ENCODE measurements at places on chromosomes 5 and 9.

GRCh38 chr9:75092766-75093165, 4.5 kb downstream of the OSTF1 start:
- DNase-seq, result no peak

GRCh38 chr9:77939149-77939668, 92.4 kb downstream of the GNAQ start:
- DNase-seq, result no peak

GRCh38 chr5:127810707-127811490, 107.7 kb downstream of the CCDC192 start:
- DNase-seq, result no peak

GRCh38 chr5:167574464-167574863, 717.0 kb upstream of the WWC1 start:
- DNase-seq, result no peak

- DNase-seq, result no peak
These were observed 47.2 kb downstream of the CMYA5 start for GRCh38 chr5:79736528-79737514.

GRCh38 chr9:72477930-72478518, 43.4 kb upstream of the TMC1 start:
- DNase-seq, result no peak

DNA sequence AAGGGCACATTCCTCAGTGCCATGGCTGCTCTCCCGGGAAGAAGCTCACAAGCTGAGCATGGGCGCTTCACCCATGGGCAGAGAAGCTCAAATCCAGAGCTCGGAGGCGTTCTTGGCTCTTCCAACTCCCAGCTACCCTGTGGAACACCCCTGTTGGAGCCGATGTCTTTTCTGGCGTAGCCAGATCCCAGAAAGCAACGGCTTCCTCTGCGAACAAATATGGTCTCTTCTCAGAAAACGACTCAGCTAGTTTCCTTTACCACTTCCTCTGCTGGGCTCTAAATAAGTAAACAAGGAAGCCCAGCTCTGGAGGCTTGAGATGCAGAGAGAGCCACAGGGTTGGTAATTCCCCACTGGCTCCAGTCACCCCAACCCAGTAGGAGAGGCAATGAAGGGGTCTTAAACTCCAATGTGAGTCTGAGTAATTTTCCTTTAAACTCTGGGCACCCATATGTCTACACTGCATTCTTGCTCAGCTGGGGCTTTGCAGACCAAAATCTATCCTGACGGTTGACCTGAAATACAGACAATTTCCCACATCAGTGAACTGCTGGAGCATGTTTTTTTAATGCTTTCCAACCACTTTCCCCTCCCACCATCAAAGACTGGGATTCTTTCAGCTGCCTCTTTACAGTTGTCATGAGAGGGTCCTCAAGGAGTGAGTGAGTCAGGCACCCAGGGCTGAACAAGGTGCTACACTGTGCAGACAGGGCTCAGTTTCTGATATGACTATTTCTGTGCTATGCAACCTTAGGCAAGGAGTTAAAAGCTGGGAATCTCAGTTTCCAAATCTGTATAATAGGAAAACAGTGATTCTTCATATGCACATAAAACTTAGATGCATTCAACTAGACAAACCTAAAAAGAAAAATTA, at the start of gene LCP2:
LCP2 (minus strand) TSS at position 189 of the 874 bp plus-strand sequence; CDS start at position 23, 166 bp downstream.
- peak; percentile 18 for DNase-seq

DNA sequence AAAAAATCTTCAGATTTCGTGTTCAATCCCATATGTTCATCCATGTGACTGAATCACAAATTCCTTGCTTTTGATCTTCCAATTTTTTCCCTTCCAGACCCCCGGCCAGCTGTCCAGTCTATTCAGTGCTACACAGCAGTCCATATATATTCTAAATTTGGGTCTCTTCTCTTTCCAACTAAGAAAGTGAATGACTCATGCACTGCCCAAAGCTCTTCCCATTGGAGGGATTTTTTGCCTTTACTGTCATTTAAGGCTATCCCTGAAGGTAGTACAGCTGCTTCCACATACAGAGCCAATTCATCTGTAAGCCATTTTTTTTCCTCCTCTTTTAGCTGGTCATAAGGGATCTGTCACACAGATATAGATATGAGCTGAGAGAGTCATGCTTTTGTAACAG, 478.3 kb downstream of the DMRT2 start:
- DNase-seq, result no peak

- no peak for DNase-seq
These were observed 10.6 kb downstream of the SPOCK1 start for GRCh38 chr5:137488516-137488915.

DNA sequence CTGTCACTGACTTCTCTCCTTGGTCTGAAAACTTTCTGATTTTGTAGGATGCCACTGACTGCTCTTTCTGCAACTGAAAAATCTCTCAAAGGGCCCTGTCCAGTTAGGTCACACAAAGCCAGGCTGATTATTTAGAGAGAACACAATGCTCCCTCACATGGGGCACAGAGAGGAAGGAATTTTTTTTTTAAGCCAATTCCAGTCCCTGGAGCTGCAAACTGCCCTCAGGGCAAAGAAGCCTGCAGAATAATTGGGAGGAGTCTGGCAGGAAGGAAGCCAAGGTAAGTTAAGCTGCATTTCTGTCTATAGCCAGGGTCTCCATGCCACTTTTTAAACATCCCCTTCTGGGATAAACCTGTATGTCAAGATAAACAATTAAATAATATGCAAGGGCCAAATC, 305.5 kb downstream of the ZSWIM6 start:
- DNase-seq, result no peak

- peak; percentile 45 for DNase-seq
These were observed 23.4 kb downstream of the LCP2 start for GRCh38 chr5:170273968-170274710.

- DNase-seq, result no peak
These were observed 42.7 kb downstream of the SH3PXD2B start for GRCh38 chr5:172411484-172412072.
